ENCODE measurements at places on chromosomes 3 and 15. TPM values are rescaled to one million over a fixed set of nuclear protein-coding genes. Genes with fewer than 3 reads are reported as not detected.

Gene OXTR
- total RNA-seq = 0.16 TPM

Gene SCAPER
- 19.5 TPM for total RNA-seq

Gene KCNAB1
- 0.56 TPM for total RNA-seq

Gene DUOX1
- 114 TPM for total RNA-seq

Gene ALDH1L1
- total RNA-seq = 4.5 TPM

Gene MELTF
- 2.8 TPM for total RNA-seq

Gene CFAP20DC
- total RNA-seq = 8.7 TPM

Gene C2CD4A
- total RNA-seq = 0.44 TPM

Gene PAK6
- total RNA-seq = 25.3 TPM

Gene PRICKLE2
- 6.0 TPM for total RNA-seq

Gene MITF
- total RNA-seq = 2.1 TPM

Gene KLF15
- 0.60 TPM for total RNA-seq

Gene EPB42
- not detected for total RNA-seq

Gene NFKBIZ
- total RNA-seq = 56.3 TPM

Gene UPK1B
- 0.96 TPM for total RNA-seq

Gene SSUH2
- total RNA-seq = 0.36 TPM

Gene DUOX2
- 29.3 TPM for total RNA-seq

Gene EXOSC7
- total RNA-seq = 32.5 TPM
